ENCODE measurements at places on chromosomes 1 and 21.

GRCh38 chr1:212606395-212607205 is 2.0 kb upstream of the ATF3 start:
- no peak for DNase-seq

- DNase-seq: no peak
Measured at GRCh38 chr1:179742291-179742690, 800 bp upstream of the FAM163A start.

GRCh38 chr1:155236451-155236850 is 18.8 kb downstream of the ENTREP3 start:
- no peak for DNase-seq

- DNase-seq: no peak
Measured at GRCh38 chr1:160163615-160164014, 12.2 kb downstream of the ATP1A4 start.

DNA sequence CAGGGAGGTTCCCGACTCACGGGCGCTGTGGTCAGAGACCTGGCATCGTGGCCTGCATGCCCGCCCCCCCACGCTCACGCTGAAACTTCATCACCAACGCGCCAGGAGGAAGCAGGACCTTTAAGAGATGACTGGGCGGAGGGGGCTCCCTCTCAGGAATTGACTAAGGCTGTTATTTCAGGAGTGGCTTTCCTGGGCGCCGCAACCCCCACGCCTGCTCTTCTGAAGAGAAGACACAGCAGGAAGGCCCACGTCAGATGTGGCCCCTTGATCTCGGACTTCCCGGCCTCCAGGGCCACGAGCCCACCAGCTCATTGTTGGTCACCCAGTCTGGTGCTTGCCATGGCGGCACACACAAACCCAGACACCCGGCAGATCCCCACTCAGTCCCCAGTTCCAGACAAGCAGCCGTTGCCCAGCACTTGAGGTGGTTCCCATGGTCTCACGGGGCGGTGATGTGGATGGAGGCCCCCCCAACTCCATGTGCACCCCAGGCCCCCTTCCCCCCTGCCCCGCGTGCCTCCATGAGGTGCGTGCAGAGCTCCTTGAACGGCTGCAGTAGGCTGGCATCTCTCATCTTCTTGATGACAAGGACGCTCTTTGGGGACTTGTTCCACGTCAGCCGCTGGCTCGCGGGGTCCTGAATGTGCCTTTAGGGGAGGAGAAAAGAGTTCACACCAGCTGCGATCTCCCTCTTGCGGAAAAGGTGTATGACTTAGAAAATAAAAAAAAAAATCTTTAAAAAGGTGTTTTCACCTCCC is 21.4 kb downstream of the NADK start:
- DNase-seq: no peak

GRCh38 chr1:221791846-221792245 is 50.0 kb upstream of the DUSP10 start:
- DNase-seq: no peak

DNA sequence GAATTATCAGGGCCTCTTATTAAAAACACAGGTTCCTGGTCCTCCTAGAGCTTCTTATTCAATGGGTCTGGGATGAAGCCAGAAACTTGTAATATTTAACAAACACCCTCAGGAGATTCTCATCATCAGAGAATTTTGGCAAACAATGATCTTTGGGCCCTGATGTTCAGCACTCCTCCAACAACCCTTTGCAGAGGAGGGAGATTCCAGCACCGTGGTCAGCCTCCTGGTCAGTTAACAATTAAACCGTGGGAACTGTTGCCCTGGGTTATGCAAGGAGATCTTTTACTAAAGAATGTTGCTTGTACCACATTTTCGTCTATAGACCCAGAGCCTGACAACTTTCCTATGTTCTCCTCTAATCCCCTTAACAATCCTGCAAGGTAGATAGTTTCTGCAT is 294.4 kb downstream of the PLPP3 start:
- peak; percentile 72 for DNase-seq
